ENCODE measurements at places on chromosomes 2 and 18. TPM values are rescaled to one million over a fixed set of nuclear protein-coding genes. Genes with fewer than 3 reads are reported as not detected.

The PLCD4 gene
- 13.5 TPM for polyA plus RNA-seq

The NEU2 gene
- polyA plus RNA-seq: not detected

The DLGAP1 gene
- polyA plus RNA-seq: 2.1 TPM

The HNRNPA3 gene
- polyA plus RNA-seq: 577 TPM

- no peak overlapping the region for H3K27ac ChIP-seq
- H3K36me3 ChIP-seq: no peaks in the 10 kb centered on the region
- no peaks in the 10 kb centered on the region for H3K27me3 ChIP-seq
- DNase-seq: no peak
Measured at GRCh38 chr2:207149249-207150213, 16.2 kb downstream of the KLF7 start.

- no peak within 1 kb of the TSS for H3K27ac ChIP-seq
- H3K36me3 ChIP-seq: no peaks in the 10 kb centered on the region
- no peaks in the 10 kb centered on the region for H3K27me3 ChIP-seq
- no peaks in the 10 kb centered on the region for H3K4me1 ChIP-seq
- DNase-seq: peak; percentile 64
Measured at GRCh38 chr2:241776336-241777169, at the start of gene GAL3ST2. Gene GAL3ST2 (plus strand): TSS chr2:241776822. CDS start chr2:241776956, 134 bp downstream.

DNA sequence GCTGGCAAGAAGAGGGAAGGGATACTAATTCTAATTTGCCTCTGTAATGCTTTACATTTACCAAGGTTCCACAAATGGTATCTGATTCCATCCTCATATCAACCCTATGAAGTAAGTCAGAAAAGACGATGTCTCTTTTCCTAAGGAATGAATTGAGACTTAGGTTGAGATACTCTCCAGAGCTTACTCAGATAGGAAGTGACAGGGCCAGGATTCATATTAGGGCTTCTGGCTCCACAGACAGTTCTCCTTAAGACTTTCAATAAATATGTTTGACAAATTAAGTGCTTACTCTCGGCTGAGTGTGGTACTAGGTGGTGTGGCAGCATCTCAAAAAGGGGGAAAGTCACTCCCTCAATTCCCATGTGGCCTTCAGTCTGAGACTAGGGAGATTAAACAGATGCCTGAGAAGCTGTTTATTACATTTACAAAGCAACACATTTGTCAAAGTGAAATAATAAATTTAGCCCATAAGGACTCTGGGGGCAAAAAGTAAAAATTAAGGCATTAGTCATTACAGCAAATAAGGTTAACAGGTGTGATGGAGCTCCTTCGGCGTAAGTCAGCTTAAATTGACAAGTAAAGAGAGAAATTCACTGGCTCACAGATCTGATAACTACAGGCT, 14.2 kb downstream of the CDK15 start:
- H3K4me1 ChIP-seq: no peaks in the 10 kb centered on the region
- no peak overlapping the region for H3K4me3 ChIP-seq
- no peaks in the 10 kb centered on the region for H3K36me3 ChIP-seq
- DNase-seq: no peak
- H3K27me3 ChIP-seq: no peaks in the 10 kb centered on the region

DNA sequence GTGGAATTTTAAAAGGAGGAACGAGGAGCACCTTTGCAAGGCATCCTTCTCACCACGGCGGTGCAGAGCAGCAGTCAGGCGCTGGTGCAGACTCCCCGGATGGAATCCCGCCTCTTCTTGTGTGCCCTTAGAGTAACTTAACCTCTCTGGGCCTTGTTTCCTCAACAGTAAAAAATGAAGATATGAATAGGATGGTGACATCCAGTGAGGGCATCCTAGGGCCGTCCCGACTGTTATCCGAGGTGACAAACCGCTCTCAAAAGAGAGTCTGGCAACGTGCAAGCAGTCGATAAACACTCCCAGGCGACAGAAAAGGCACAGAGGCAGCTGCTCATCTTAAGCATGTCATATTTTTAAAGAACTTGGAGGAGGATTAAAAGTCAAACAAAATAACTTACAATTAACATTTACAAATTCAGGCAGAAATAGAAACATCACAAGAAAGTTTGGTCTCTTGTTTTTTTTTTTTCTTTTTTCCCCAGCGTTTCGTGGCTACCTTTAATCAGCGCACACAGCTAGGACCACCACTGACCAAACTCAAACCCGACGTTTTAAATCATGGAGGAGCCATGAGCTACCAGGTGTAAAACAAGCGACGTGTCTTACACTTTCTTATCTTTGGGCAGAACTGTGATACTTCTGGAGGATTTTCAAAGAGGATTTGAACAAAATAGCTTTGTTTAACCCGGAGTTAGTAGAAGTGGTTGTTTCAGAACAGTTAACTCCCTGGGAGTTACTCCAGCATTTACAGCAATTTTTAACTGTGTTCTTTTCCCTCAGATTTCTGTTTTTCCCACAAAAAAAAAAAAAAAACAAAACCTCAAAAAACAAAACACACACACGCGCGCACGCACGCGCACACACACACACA, 2.1 kb downstream of the MBP start:
- peak overlapping the region; percentile 95 for H3K27ac ChIP-seq
- no peak for DNase-seq
- peaks cover 12% of the 10 kb centered on the region for H3K27me3 ChIP-seq
- H3K4me3 ChIP-seq: peak overlapping the region; percentile 76
- no peaks in the 10 kb centered on the region for H3K36me3 ChIP-seq

- no peak overlapping the region for H3K27ac ChIP-seq
- H3K4me1 ChIP-seq: no peaks in the 10 kb centered on the region
- no peak for DNase-seq
- H3K4me3 ChIP-seq: no peak overlapping the region
- no peaks in the 10 kb centered on the region for H3K36me3 ChIP-seq
Measured at GRCh38 chr2:182666674-182667314, 49.3 kb upstream of the DNAJC10 start.

- no peaks in the 10 kb centered on the region for H3K27me3 ChIP-seq
- no peaks in the 10 kb centered on the region for H3K36me3 ChIP-seq
- H3K27ac ChIP-seq: no peak overlapping the region
- H3K4me3 ChIP-seq: no peak overlapping the region
- H3K4me1 ChIP-seq: no peaks in the 10 kb centered on the region
- DNase-seq: no peak
Measured at GRCh38 chr2:127590386-127591190, 55.1 kb downstream of the MYO7B start.

DNA sequence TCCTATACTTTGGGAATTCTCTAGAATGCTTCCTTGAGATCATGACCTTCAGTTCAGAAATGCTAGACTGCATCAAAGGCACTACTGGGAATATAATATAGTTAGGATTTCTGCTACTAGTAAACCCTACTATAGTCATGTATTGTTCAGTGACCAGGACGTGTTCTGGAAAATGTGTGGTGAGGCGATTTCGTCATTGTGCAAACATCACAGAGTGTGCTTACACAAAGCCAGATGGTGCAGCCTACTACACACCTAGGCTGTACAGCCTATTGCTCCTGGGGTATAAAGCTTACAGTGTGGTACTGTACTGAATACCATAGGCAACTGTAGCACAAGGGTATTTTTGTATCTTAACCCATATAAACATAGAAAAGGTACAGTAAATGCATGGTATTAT, 13.0 kb downstream of the CXCR4 start:
- no peak overlapping the region for H3K4me3 ChIP-seq
- DNase-seq: no peak
- H3K36me3 ChIP-seq: no peaks in the 10 kb centered on the region
- H3K27ac ChIP-seq: no peak overlapping the region

GRCh38 chr2:196238836-196239380, 67.5 kb upstream of the STK17B start:
- no peak for DNase-seq
- peaks cover 72% of the 10 kb centered on the region for H3K4me1 ChIP-seq
- H3K27ac ChIP-seq: no peak overlapping the region
- no peak overlapping the region for H3K4me3 ChIP-seq
- no peaks in the 10 kb centered on the region for H3K27me3 ChIP-seq

DNA sequence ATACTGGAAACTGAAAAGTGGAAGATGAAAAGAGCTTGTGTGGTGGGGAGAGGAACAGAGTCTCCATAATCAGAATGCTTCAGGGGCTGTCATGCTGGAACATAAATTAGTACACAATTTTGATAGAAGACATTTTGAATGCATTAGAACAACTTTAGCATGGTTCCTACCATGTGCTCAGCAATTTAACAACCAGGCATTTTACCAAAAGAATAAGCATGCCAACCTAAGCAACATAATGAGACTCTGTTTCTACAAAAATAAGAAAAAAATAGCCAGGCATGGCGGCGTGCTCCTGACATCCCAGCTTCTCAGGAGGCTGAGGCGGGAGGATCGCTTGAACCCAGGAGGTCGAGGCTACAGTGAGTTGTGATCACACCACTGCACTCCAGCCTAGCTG, 40.5 kb upstream of the TMEM18 start:
- no peaks in the 10 kb centered on the region for H3K36me3 ChIP-seq
- no peak overlapping the region for H3K4me3 ChIP-seq
- no peaks in the 10 kb centered on the region for H3K4me1 ChIP-seq
- H3K27ac ChIP-seq: no peak overlapping the region
- no peak for DNase-seq

GRCh38 chr2:13884291-13884976, 748.1 kb upstream of the LRATD1 start:
- no peak overlapping the region for H3K4me3 ChIP-seq
- no peaks in the 10 kb centered on the region for H3K27me3 ChIP-seq
- no peaks in the 10 kb centered on the region for H3K4me1 ChIP-seq
- DNase-seq: no peak
- H3K27ac ChIP-seq: no peak overlapping the region

GRCh38 chr18:75320506-75320905, 107.0 kb downstream of the SMIM21 start:
- H3K27ac ChIP-seq: no peak overlapping the region
- no peaks in the 10 kb centered on the region for H3K36me3 ChIP-seq
- H3K27me3 ChIP-seq: no peaks in the 10 kb centered on the region
- H3K4me1 ChIP-seq: no peaks in the 10 kb centered on the region

DNA sequence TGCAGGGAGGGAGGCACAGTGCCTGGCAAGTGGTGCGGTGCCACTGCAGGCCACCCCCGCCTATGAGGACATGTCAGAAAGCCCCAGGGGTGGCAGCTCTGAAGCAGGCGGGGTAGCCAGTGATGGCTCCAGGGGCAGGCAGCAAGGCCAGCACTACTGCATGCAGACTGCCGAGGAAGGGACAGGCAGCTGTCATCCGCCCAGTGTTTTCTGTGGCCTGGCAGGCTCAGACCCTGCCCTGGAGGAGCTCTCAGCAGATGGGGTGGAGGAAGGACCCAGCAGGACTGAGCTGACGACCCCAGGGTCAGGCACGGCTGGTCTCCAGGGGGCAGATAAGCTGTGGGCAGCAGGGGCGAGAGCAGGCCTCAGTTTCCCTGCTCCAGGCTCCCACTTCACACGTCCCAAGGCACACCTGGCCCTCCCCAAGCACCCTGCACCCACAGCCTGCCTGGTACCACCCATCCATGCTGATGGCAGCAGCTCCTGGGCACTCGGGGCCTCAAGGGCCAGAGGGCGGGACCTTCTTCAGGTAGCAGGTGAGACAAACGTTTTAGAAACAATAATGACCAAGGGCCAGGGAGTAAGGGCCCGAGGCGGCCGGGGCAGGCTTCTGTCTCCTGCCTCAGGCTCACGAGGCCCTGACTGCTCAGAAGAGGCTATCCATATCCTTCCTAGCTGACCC, 48.5 kb downstream of the HS6ST1 start:
- no peaks in the 10 kb centered on the region for H3K4me1 ChIP-seq
- no peaks in the 10 kb centered on the region for H3K27me3 ChIP-seq
- no peak overlapping the region for H3K4me3 ChIP-seq
- peaks cover 15% of the 10 kb centered on the region for H3K36me3 ChIP-seq
- no peak overlapping the region for H3K27ac ChIP-seq

- DNase-seq: no peak
- no peaks in the 10 kb centered on the region for H3K27me3 ChIP-seq
Measured at GRCh38 chr2:43343573-43344304, 117.3 kb upstream of the ZFP36L2 start.
